ENCODE measurements at places on chromosomes 2 and 18.

DNA sequence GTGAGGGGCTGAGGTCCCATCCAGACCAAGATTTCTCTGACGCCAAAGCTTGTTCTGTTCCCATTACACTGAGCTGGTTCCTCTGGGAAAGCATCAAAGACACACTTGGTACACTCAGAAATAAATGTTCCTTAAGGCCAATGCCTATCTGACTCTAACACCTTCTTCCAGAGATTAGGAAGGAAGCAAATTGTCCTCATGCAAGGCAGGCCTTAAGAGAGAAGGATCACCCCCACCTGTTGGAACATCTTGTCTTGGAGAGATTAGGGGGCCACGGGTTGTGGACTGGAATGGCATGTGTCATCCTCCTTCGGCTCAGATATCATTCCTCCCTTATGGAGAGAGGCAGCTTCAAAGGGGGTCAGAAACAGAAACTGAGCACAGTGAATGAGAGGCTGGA is 100.2 kb downstream of the ANKRD44 start:
- DNase-seq: no peak

- DNase-seq: no peak
Measured at GRCh38 chr2:177897278-177897677, 175.3 kb downstream of the PDE11A start.

DNA sequence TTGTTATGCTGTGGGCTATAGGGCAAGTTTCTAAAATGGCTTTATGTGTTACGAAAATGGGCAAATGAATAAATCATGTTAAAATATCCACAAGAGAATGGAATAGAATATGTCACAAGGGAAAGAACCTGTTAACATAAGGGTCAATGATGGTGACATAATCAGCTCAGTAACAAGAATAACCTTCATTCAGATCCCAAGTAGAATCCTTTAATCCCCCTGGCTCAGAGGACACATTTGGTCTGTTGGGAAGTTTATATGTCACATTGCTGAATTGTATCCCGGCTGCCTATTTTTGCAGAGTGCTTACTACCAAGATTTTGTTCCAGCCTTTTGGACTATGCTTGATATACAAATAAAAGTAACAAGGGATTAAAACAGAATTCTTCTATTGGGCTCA is 13.1 kb upstream of the LGALSL start:
- no peak for DNase-seq

DNA sequence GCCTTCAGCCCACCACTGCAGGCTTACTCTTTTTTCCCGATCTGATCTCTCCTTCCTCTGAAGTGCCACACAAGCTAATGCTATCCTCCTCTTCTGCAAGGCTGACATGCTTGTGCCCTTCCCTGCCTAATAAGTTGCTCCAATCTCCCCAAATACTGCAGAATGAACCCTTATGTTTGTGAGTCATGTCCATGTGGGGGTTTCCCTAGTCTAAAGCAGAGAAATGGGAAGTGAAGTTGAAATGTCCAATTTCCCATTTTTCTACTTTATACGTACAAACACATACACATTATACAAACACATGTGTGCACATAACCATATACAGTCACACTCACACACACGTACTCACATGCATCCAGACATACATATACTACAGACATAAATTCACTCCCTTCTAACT is 288.1 kb upstream of the CELF4 start:
- DNase-seq: no peak

- peak; percentile 57 for DNase-seq
Measured at GRCh38 chr2:12412898-12413305, 303.8 kb upstream of the TRIB2 start.

GRCh38 chr2:108412995-108413710 is 35.4 kb downstream of the SULT1C4 start:
- no peak for DNase-seq

DNA sequence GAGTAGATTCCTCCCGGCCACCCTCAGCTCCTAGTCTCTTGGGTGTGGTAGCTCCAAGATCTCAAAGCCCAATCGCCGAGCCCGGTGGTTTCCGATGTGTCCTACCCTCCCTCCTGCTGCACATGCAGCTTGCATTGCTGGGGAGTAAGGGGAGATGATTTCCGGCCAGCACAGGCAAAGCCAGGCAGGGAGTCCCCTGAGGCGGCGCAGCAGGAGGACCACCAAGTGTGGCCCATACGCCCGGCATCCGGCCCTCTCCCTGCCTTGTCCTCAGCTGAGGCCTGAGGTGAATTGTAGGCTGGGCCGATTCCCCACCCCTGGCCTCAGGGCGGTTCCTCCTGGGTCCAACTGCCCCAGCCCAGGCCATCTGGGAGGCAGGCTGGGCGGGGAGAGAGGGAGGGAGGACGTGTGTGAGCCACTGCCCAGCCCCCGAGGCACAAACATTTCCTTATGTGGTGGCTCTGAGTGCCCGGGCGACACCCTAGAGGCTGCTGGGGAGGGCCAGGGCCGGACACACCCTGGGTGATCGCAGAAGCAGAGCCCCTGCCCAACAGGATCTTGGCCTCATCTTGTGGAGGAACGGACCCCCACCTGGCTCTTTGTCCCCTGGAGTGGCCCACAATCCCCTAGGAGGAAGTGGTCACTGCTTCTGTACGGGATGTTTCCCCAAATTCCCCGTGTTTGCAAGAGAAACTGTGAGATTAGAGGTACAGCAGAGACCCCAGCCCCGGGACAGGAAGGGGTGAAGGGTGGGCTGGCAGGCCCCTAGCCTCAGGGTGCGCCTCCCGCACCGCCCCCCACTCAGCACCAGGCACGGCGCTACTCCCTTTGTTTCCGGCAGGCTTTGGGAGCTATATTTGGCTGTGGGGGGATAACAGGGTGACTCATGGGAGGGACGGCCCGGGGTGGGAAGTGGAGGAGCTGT is 41.9 kb upstream of the PTMA start:
- no peak for DNase-seq

DNA sequence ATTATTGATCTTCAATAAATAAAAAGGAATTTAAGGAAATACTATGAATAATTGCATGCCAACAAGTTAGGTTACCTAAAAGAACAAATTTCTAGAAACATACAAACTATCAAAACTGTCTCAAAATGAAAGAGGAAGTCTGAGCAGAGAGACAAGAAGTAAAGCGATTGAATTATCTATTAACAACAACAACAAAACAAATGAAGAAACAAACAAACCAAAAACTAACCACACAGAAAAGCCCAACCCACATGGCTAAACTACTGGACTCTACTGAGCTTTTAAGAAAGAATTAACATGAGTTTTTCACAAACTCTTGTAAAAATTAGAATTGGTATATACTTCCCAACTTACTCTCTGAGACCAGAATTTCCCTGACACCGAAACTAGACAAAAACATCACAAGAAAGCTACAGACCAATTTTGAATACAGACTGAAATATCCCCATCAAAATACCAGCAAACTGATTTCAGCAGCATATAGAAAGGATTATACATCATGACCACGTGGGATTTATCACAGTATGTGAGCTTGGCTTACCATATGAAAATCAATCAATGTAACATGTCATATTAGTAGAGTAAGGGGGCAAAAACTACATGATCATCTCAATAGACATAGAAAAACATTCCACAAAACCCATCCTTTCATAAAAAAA is 16.6 kb upstream of the GALNT1 start:
- no peak for DNase-seq

DNA sequence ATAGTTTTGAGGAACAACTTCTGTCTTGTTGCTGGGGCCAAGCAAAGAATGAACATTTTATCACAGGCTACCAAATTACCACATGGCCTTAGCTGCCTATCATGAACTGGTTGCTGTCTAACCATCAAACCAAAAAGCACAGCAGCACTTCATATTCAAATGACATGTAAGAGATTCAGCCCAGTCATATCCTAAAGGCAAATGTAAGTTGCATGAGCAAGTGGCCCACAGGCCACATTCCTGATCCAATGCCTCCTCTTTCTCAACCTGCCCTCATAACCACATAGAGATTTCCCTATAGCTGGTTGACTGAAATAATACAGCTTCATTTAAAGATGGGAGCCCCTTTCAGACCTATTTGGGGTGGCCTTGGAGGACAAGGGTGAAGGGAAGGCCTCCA is 572.3 kb downstream of the IRS1 start:
- DNase-seq: no peak

GRCh38 chr2:65231892-65232477 is 4.4 kb downstream of the ACTR2 start:
- peak; percentile 25 for DNase-seq

- no peak for DNase-seq
Measured at GRCh38 chr18:70463085-70463484, 174.2 kb downstream of the SOCS6 start.

GRCh38 chr2:128154225-128154624 is 63.2 kb downstream of the UGGT1 start:
- no peak for DNase-seq

GRCh38 chr2:197348721-197349360 is 38.3 kb upstream of the ANKRD44 start:
- no peak for DNase-seq

All from activated CD4-positive, alpha-beta T cell treated with anti-CD3 and anti-CD28 coated beads for 48 hours (primary cell).